ENCODE measurements at places on chromosomes 2 and 18. TPM values are rescaled to one million over a fixed set of nuclear protein-coding genes. Genes with fewer than 3 reads are reported as not detected.

GREB1 gene
- total RNA-seq, result 0.19 TPM

CD8B2 gene
- total RNA-seq, result not detected

HK2 gene
- 8.4 TPM for total RNA-seq

HTR2B gene
- total RNA-seq, result 1.3 TPM

TMEM198 gene
- total RNA-seq, result not detected

ITPRIPL1 gene
- total RNA-seq, result 3.4 TPM

CYTIP gene
- total RNA-seq, result not detected

REG3A gene
- not detected for total RNA-seq
